GM12878 (cell line): ENCODE measurements at places on chromosomes 4 and X. TPM values are rescaled to one million over a fixed set of nuclear protein-coding genes. Genes with fewer than 3 reads are reported as not detected.

Gene CCSER1
- 1.2 TPM in 2 replicates for total RNA-seq

Gene FAM9C
- not detected in 2 replicates for total RNA-seq

Gene GAGE12H
- total RNA-seq = not detected in 2 replicates

Gene CFP
- 4.9 and 7.2 TPM in 2 replicates for total RNA-seq

DNA sequence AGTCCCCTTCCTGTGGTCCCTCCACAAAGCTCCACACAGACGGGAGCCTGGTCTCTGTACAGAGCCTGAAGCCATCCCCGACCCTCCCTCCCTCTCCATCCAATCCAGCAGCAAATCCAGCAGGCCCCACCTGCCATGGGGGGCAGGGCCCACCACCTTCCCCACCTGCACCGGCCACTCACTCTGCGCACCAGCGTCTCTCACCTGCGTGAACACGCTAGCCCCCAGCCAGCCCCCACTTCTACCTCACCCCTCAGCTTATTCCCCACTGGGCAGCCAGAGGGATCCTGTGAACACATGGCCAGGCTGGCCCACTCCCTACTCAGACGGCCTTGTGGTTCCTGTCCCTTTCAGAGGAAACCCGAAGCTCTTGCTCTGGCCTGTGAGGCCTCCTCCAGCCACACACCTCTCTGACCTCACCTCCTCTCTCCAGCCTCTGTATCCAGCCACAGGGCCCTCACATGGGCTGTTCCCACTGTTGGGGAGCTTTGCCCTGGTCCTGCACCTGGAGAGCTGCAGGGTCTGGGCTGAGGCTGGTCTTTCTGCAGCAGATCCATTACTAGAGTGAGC is 70.9 kb downstream of the WFS1 start:
- H3K4me3 ChIP-seq = no peak overlapping the region
- no peaks in the 10 kb centered on the region; the same call in 1 of the 2 replicates for H3K27me3 ChIP-seq
- no peak for DNase-seq
- no peak overlapping the region for H3K27ac ChIP-seq

DNA sequence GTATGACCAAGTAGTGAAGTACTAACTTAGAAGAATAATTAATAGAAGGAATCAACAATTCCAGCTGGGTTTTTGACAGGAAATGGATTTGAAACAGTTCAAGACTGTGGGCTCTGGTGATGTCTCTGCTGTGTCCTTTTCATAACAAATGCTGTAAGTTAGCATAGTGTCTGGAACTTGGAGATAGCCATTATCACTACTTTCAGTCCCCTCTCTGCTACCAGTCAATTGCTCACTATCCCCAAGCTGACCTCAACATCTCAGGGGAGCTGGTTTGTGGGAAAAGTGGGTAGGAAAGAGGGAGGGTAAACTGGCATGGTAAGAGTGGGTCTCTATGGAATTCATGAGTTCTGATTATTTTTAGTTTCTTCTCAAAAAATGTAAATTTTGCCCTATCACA is 231.4 kb upstream of the MID1 start:
- H3K27ac ChIP-seq = no peak overlapping the region
- DNase-seq = no peak
- H3K4me3 ChIP-seq = no peak overlapping the region
- no peaks in the 10 kb centered on the region for H3K27me3 ChIP-seq

DNA sequence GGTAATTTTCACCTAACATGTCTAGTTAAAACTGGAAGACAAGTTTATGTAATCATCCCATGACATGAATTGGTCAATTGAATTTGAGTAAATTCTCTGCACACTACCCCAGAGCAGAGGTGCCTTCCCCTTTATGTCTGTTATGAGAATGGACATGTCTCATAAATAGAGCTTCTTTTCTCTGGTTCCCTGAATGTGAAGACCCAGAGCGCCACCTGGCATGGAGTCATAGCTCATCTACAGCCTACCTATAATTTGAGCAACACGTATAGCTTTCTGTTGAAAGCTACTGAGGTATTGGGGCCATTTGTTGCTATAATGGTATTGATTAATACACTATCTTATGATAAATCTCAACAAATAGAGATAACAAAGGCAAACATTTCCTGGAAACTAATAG is 626.5 kb upstream of the GALNTL6 start:
- no peaks in the 10 kb centered on the region for H3K36me3 ChIP-seq
- no peak overlapping the region for H3K27ac ChIP-seq
- H3K4me1 ChIP-seq = no peaks in the 10 kb centered on the region

DNA sequence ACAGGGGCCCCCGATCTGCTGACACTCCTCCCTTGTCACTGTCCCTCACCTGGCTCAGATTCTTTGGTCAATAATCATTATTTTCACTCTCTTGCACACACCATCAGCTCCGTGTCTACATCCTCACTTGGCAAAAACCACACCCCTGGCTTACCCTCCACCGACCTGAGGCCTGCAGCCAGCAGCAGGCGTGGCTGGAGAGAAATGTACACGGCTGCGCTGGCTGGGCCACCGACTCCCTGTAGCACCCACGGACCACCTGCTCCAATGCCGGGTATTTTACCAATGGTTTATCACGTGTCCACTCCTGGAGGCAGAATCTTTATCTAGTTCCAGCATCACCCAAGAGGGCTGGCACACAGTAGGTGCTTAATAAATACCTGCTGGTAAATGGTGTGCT is 98.4 kb downstream of the WFS1 start:
- H3K4me1 ChIP-seq = no peaks in the 10 kb centered on the region
- H3K4me3 ChIP-seq = no peak overlapping the region
- H3K27ac ChIP-seq = no peak overlapping the region
- no peaks in the 10 kb centered on the region for H3K36me3 ChIP-seq
- DNase-seq = no peak

GRCh38 chr4:7342223-7343080 is 92.3 kb downstream of the PSAPL1 start:
- no peaks in the 10 kb centered on the region for H3K36me3 ChIP-seq
- H3K4me1 ChIP-seq = no peaks in the 10 kb centered on the region
- DNase-seq = no peak
- no peak overlapping the region for H3K4me3 ChIP-seq
